ENCODE measurements at places on chromosomes 5 and 9.

DNA sequence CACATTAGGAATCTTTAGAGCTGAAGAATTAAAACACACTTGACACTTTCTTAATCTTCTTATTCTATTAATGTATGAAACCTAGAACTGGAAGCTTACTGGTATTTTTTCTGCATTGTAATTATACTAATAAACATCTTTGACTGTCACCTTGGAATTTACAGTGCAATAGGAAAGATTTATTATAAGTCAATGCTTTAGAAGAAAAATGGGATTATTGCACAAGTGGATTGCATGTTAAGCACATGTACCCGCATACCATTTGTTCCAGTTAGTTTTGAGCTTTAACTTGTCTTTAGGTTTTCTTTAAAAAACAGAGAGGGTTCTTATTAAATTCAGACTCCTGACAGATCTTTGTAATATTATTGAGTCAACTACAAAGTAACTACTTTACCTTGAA, 278.5 kb downstream of the CCDC171 start:
- no peak for DNase-seq

- no peak for DNase-seq
Measured at GRCh38 chr5:33631139-33631538, 190.4 kb downstream of the TARS1 start.

DNA sequence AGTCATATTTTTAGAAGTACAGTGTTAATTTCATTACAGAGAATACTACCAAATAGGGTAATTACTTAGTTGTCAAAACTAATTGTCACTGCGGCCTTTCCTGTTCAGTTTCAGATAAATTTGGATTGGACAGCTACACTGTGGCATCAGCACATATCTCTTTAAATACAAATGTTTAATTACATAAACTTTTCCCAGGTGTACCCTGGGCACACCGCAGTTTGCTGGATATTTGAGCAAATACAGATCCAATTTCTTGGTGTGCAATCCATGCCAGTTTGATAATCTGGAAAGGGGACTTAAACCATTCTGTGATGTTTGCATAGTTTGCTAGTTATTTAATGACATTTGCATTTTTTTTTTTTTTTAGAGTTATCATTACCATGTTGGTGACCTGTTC, 10.8 kb downstream of the ATP6V0E1 start:
- no peak for DNase-seq

DNA sequence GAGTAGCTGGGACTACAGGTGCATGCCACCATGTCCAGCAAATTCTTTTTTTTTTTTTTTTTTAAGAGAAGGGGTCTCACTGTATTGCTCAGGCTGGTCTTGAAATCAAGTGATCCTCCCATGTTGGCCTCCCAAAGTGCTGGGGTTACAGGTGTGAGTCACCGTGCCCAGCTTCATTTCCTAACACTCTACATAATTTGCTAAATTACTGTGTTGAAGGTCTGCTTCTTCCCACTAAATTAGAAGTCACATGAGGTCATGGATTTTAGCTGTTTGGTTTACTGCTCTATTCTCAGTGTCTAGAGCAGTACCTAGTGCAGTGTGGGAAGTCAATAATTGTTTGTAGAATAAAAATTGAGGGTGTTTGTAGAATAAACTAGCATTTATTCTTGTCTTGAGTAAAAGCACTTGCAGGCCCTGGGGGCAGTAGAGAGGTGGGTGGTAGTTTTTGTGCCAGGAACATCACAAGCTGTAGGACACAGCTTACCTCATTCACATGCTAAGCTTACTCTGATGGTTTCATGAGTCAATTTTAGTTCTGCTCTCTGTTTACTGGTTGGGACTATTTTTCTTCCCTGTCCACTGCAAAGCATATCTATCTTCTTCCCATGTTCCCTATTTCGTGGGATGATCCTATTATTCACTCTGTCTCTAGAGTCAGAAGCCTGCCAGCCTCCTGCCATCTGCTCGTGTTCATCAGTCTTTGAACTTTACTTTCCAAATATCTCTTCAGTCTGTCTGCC, 7.0 kb downstream of the TEX48 start:
- no peak for DNase-seq

DNA sequence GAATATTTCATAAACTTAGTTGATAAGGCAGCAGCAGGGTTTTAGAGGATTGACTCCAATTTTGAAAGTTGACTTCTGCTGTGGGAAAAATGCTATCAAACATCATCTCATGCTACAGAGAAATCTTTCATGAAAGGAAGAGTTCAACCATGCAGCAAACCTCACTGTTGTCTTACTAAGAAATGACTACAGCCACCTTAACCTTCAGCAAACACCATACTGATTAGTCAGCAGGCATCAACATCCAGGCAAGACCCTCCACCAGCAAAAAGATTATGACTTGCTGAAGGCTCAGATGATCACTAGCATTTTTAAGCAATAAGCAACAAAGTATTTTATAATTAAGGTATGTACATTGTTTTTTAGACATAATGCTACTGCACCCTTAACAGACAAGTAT, 7.6 kb downstream of the TMEM174 start:
- DNase-seq = no peak

DNA sequence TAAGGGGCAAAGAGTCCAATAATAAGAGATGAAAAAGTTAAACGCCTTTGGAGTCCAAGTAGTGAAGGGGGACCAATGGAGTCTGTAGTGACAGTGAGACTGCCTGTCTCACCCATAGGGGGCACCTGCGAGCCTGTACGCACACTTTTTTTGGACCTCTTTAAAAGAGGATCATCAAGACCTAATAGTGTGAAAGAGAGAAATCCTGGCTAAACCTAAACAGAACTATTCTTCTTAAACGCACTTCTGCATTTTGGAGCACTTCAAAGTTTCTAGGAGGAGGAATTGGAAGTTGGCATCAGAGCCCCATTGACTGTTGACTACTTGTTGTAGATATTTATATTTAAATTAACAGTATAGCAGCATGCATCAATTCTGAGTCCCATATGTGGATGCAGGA, 636.1 kb upstream of the KLF4 start:
- no peak for DNase-seq

DNA sequence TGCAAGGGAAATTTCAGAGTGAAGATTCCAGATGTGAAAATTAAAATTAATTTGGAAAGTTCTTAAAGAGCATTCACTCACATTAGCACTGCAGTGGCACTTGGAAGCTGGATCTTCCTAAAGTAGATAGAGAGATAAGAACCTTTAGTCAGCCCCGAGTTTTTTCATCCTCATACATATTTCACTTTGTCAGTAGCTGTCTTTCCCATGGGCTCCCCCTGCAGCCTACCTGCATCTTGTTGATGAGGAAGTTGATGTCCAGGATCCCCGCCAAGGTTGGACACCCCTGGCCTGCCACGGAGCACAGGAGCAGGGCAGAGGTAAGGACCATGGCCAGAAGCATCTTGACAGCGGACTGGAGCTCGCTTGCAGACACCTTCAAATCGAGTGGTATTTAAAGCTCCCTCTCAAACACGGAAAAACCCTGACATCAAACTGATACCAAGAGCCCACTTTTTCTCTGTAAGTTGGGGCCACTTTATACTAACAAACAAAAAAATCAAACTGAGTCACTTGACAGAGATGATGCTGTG, at the start of gene IL9:
Gene IL9, minus strand, starts transcription at position 368 of the 533 bp plus-strand sequence. Its CDS starts 25 bp downstream, at position 343.
- DNase-seq = no peak

DNA sequence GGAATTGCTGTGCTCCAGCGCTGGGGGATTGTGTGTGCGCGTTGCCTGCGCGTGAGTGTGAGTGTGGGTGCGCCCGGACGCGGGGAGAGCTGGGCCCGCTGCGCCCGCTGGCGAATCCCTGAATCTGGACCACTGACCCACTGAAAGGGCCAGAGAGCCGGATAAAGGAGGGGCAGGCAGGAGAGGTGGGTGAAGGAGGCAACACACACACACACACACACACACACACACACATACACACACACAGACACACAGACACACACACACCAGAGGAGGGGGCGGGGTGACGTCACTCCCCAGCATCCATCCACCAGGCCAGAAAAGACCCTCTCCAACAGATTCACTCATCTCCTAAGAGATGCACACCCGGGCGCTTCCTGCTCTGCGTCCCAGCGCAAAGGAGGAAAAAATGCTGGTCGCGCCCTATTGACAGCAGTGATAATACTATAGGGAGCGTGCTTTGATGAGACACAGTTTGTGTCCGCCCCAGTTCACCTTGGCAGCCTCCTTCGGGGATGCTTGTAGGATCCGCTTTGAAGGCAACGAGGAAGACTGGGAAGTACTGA, 1059.1 kb upstream of the DMAC1 start:
- no peak for DNase-seq

GRCh38 chr9:34809504-34810186, 99.7 kb upstream of the CCL21 start:
- DNase-seq = no peak

GRCh38 chr5:148085310-148085709, 21.5 kb downstream of the SPINK5 start:
- DNase-seq = no peak

DNA sequence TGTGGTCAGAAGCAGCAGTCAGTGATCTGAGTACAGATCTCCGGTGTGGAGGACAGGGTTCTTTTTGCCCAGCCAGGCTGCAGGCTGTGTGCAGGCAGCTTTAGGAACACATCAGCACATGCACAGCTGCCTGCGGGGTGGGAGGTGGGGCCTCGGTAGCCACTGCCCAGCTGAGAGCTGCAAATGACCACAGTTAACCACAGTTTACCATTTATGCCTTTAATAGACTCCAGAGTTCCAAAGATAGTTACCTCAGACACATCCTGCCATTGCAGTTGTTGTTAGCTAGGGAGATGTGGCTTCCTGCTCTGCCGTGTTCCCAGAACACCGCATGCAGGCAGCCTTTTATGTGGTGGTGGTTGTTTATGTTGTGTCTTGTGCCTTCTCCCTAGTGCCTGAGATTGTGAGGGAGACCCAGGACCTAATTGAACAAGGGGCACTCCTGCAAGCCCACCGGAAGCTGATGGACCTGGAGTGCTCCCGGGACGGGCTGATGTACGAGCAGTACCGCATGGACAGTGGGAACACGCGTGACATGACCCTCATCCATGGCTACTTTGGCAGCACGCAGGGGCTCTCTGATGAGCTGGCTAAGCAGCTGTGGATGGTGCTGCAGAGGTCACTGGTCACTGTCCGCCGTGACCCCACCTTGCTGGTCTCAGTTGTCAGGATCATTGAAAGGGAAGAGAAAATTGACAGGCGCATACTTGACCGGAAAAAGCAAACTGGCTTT, 10.2 kb downstream of the EXOC3 start:
- no peak for DNase-seq

- DNase-seq = no peak
Measured at GRCh38 chr9:93138171-93138764, 4.2 kb upstream of the NINJ1 start.

- DNase-seq = no peak
Measured at GRCh38 chr5:95870105-95870672, 47.7 kb upstream of the GLRX start.

GRCh38 chr5:139113892-139114291, 84.3 kb downstream of the SIL1 start:
- no peak for DNase-seq

DNA sequence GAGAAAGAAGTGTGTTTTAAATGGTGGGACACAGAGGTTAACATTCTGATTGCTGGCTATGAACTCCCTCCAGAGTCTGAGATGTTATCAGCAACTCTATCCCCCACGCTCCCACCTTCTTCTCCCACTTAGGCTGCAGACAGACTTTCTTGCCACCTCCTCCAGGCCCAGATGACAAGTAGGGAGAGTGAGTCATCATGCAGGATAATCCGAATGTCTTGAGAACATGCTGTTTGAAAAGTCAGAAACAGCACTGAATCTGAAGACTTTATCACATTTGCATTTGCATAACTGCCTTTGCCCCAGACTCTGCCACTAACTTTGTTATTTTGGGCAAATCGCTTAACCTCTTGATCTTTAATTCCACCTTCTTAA, 139.8 kb downstream of the ESM1 start:
- DNase-seq = no peak

- no peak for DNase-seq
Measured at GRCh38 chr9:134967547-134967930, 49.8 kb upstream of the FCN1 start.

GRCh38 chr9:13163946-13164345, 115.5 kb downstream of the MPDZ start:
- no peak for DNase-seq

All from midbrain (tissue), 1 donor.